ENCODE measurements at places on chromosomes 11 and 22. TPM values are rescaled to one million over a fixed set of nuclear protein-coding genes. Genes with fewer than 3 reads are reported as not detected.
A peak's percentile ranks its signal among the peaks of the same experiment; 100 is the strongest.

NCAPH2 gene
- 35.4 TPM for total RNA-seq

- no peak for DNase-seq
Measured at GRCh38 chr11:44987506-44987905, 36.8 kb upstream of the TP53I11 start.

- peak; percentile 20 for DNase-seq
Measured at GRCh38 chr11:61607920-61608599, 27.2 kb upstream of the SYT7 start.

OR51E2 gene
- 1.9 TPM for total RNA-seq

KLHDC7B gene
- 0.32 TPM for total RNA-seq

DNA sequence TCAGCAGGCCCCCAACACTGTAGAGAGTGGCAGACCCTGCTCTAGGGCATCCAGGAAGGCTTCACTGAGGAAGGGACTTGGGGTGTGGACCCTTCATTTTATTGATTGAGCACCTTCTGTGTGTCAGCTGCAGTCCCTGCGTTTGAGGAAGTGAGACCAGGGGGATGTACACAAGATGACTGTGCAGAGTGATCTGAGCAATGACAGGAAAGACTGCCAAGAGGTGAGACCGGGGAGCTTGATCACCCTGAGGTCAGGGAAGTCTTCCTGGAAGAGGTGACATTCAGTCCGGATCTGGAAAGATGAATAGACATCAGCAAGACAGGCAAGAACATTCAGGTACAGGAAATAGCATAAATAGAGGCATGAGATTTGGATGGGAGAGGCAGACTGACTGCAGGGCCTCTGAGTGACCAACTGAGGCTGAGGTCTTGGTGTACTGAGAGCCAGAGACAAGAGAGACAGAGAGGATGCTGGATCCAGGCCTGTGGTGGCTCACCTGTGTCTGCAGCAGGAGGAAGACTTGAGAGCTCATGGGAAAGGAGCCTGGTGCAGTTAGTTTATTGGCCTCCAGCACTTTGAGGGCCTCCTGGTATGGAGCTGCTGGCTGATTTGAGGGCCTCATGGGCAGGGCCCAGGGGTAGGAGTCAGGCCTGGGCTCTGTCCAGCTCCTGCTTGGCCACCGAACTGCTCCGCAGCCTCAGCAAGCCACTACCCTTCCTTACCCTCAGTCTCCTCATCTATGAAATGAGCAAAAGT is 5.2 kb downstream of the DGAT2 start:
- DNase-seq, result no peak

DNA sequence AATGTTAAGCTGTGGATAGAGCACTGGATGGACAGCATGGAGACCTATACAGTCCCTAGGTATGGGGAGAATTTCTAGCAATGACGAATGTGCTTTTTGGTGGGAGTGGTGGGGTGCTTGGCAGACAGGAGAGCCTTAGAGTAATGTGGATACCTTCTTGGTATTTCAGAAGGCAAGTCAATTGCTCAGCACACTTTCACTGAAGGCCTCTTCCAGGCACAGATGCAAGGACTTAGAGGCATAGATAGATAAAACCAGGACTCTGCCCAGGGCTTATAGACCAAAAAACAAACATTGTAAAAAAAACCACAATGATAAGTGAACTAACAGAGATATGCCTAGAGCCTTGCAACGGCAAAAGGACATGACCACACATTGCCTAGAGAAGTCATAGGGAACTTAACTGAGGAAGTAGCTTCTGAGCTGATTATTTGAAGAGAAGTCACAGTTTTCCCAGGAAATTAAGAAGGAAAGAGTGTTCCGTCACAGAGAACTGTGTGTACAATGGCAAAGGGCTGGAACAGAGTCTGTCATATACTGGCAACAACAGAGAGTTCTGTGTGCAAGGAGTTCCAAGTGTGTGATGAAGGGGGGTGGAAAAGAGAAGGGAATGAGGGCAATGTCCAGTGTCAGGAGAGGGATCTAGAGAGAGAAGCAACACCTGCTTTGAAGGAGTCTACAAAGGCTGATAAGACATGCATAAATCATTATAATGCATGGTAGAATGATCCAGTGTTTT is 65.9 kb upstream of the PICALM start:
- DNase-seq, result peak; percentile 81

DNA sequence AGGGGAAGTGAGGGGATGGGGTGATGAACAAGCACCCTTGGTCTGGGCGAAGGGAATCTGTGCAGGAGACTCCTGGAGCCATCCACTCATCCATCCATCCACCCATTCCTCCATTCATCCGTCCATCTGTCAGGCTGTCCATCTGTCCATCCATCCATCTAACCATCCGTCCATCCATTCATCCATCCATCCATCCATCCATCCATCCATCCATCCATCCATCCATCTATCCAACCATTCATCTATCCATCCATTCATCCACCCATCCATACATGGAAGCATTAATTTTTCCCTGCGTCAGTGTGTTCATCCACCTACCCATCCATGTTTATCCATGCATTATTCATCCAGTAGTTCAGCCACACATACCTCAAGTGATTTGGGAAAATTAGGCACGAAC is 32.0 kb downstream of the WNT11 start:
- DNase-seq, result no peak

Data from fibroblast of villous mesenchyme (primary cell).